ENCODE measurements at places on chromosomes 2 and 18.

- DNase-seq, result no peak
Observed at GRCh38 chr2:19358242-19359020, at the start of gene OSR1. TSS of gene OSR1 (minus strand) at chr2:19358623. CDS start at chr2:19353805, 4,818 bp downstream.

GRCh38 chr18:79631096-79631507 is 48.5 kb upstream of the CTDP1 start:
- no peak for DNase-seq

DNA sequence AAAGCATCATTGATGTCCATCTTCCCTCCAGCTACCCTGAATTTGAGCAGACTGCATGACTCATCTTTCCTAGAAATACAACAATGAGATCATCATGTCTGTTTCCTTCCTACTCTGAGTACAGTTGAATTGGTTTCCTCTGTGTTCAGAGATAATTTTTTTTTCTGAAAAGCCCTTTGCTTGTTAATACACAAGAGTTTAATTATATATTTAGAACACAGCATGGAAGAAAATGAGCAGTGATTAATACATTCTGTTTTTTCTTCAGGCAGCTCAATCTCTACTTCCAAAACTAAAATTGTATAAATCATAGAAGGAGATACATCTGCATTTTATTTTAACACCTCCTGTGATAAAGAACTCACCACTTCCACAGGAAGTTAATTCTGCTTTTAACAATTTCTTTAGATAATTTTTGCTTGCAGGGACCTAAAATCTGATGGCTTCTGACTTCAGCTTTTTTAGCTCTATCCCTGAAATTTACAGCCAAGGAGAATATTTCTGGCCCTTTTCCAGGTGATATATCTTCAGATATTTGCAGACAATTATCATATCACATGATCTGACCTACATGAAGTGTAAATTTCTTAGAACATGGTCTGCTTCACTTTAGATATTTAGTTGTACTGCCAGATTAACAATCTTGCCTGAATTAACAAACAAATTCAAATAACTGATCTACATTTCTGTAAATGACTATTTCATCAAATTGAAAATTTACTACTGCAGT is 249.0 kb downstream of the TRIB2 start:
- no peak for DNase-seq

DNA sequence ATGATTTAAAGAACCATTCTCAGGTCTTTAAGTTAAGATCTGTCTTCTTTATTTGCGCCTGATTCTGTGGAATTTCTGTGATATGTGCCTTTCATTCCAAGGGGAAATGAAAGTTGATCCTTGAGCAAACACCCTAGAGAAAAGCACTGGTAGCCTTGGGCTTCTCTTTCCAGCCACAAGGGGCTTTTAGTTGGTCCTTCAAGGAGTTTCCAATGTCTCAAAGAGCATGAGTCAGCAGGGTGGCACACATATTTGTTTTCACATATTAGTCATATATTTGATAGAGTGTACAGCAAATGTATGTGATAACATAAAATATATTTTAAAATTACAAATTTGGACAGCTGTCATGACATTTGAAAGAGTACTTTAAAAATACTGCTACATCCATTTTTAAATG is 339.5 kb downstream of the TXNL1 start:
- DNase-seq, result no peak

GRCh38 chr2:120219291-120219690 is 3.9 kb downstream of the TMEM185B start:
- no peak for DNase-seq

- no peak for DNase-seq
Observed at GRCh38 chr2:223727562-223727961, 109.8 kb downstream of the AP1S3 start.

DNA sequence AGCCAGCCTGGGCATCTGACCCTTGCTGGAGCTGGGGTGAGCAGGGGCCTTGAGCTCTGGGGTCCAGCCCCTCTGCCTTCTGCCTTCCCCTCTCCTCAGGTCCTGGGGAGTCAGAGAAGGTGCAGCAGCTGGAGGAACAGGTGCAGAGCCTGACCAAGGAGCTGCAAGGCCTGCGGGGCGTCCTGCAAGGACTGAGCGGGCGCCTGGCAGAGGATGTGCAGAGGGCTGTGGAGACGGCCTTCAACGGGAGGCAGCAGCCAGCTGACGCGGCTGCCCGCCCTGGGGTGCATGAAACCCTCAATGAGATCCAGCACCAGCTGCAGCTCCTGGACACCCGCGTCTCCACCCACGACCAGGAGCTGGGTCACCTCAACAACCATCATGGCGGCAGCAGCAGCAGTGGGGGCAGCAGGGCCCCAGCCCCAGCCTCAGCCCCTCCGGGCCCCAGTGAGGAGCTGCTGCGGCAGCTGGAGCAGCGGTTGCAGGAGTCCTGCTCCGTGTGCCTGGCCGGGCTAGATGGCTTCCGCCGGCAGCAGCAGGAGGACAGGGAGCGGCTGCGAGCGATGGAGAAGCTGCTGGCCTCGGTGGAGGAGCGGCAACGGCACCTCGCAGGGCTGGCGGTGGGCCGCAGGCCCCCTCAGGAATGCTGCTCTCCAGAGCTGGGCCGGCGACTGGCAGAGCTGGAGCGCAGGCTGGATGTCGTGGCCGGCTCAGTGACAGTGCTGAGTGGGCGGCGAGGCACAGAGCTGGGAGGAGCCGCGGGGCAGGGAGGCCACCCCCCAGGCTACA is 3.8 kb downstream of the EMILIN1 start:
- DNase-seq, result no peak

DNA sequence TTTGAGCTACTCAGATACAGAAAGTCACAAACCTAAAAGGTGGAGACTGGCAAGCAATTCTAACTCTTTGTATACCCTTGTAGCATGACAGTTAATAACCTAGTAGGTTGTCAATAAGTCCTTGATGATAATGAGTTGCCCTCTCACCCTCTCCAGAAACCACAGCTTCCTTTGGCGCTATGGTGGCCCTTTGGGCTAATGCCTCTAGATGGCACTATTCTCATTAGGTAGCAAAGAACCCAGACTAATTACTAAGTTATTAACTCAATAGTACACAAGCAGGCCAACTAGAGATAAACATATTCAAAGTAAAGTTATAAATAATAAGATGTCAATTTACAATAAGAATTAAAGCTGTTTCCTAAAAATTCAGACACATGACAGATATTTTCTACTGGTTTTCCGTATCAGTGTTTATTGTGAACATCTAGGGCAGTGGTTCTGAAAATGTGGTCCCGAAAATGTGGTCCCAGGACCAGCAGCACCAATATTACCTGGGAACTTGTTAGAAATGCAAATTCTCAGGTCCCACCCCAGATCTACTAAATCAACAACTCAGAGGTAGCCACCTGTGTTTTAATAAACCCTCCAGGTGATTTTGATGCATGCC is 41.1 kb downstream of the LDAH start:
- no peak for DNase-seq

DNA sequence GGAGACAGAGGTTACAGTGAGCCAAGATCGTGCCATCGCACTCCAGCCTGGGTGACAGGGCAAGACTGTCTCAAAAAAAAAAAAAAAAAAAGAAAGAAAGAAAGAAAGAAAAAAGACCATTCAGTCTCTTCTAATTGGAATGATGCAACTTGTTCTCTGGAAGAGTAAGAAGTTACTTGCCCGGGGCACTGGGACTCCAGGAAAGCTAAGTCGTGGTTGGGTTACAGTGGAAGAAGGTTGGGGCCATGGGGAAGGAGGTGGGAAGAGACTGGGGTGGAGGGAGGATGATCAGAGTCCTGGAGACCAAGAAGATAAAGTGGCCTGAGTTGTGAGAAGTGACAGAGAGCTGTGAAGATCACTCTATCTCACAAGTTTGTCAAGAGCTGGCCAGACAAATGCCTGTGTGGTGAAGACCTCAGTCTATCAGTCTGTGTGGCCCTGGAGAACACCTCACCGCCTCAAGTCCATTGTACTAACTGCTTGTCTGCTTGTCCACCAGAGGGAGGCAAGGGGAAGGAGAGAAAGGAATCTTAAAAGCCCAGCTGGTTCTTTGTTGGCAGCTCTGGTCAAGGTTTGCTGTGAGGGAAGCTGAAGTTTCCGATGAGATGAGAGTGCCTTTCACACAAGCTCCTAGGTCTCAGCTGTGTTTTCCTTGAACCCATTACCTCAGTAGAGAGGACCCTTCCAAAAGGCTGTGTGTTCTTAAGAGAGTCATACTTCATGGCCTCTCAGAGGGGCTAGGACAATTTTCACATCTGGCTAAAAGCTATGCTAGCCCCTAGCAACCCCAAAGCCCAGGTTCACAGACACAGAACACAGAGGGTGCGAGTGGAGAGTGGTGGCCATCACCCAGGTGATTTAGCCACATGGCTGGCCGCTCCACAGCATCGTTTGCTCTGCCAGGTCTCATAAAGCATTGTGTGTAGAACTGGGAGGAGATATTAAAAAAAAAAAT is 72.0 kb upstream of the TMEM178A start:
- DNase-seq, result no peak

GRCh38 chr2:161484061-161484460 is 68.0 kb downstream of the TBR1 start:
- no peak for DNase-seq

- DNase-seq, result no peak
Observed at GRCh38 chr2:72937356-72937669, 20.0 kb downstream of the EMX1 start.

DNA sequence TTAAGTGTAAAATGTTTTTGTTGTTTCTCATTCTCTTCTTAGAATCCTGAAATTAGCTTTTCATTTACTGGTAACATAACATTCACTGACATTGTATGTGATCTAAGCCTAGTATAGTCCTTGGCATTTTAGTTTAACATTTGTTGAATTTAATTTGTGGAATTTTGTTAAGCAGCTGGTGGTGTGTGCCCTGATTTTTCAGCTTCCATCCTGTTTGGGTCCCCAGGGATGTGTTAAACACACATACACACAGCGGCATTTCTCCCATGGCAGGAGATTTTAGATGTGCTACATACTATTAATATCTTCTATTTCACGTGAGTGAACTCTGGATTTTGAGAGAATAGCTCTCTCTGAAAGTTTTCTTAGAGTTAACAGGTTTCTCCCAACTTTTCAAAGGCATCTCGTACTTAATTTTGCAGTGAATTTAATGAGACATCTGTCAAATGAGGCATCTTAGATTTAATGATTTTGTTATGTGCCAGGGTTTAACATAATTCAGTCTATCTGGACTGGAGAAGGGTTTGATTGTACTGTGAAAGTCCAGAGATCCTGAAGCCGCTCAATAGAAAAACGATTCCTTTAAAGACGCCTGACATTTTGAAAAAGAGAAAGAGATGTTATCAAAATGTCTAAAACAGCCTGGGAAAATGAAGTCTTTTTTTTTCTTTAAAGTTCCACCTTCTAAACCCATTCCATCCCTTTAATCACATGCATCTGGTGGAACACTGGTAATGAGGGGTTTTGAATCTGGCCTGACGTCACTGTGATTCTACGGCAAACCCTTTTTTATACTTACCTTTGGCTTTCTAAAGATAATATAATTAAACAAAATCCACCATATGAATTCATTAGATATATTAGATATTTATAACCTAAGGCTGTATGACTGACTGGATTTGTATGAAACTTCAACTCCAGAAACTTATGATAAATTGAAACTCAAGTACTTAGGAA is 6.8 kb downstream of the PHLPP1 start:
- DNase-seq, result no peak

- no peak for DNase-seq
Observed at GRCh38 chr2:10504370-10504993, 56.4 kb upstream of the ODC1 start.

DNA sequence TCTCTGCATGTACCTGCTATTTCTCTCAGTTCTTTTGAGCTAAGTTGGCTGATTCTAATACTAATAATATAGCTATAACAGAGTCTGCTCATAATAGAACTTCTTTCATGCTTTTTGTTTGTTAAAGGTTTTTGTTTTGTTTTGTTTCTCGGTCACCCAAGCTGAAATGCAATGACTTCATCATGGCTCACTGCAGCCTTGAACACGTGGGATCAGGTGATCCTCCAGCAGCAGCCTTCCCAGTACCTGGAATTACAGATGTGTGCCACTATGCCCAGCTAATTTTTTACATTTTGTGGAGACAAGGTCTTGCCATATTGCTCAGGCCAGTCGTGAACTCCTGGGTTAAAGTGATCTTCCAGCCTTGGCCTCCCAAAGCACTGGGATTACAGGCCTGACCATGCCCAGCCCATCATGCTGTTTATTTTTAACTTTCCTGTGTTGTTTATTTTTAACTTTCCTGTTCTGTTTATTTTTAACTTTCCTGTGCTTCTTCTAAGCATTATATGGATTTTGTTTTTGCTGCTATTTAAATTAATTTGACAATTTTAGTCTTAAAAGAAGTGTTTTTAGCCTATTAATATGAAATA is 763.8 kb upstream of the CDH7 start:
- DNase-seq, result no peak

DNA sequence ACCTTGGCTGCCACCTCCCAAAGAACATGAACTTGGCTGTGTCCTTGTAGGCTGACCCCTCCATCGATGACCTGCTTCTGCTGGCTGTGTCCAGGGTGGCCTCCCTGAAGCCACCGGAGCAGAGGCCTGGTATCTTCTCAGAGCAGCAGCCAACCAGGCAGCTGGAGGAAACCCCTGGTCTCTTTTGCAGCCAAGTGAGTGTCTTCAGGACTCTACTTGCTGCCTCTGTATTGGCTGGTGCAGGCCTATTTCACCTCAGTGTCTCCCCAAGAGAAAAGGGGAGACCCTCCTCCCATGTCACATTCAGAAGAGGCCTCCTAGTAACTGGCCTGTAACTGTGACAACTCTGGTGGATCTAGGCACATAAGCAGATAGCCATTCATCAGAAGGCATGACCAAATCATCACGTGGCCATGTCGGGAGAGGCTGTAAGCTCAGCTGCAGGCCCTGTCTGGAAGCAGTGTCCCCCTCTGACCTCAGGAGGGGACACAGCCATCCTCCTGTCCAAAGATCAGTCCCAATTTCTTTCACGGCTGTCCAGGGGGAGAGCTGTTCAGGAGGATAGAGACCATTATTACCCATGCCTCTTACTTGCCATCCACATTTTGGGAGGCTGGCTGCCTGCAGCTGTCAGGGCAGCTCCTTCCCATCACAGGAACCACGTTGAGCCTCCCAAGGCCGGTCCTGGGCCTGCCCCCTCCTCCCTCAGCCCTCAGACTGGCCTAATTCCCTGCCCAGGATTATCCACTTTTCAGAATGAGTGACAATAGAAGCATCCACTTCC is 20.9 kb upstream of the ROCK2 start:
- no peak for DNase-seq

DNA sequence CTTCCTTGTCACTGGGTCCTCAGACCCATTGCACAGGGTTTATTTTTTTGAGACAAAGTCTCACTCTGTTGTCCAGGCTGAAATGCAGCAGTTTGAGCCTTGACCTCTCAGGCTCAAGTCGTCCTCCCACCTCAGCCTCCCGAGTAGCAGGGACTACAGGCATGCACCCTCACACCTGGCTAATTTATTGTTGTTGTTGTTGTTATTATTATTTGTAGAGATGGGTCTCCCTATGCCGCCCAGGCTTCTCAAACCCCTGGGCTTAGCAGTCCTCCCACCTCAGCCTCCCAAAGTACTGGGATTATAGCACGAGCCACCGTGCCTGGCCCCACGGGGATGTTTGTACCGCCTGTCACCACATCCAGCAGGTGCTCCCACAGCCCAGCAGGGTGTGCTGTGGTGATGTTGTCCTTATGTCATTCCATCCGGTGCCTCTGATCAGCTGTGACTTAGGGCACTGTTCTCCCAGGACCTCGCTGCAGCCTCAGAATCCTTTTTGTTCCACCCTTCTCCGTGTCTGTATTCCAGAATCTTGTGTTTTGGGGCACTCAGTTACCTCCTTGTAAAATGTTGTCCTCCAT is 182.3 kb downstream of the INO80D start:
- no peak for DNase-seq

- no peak for DNase-seq
Observed at GRCh38 chr2:53987336-53987921, 16.6 kb upstream of the PSME4 start.

- DNase-seq, result no peak
Observed at GRCh38 chr2:105082107-105082506, 44.2 kb downstream of the MRPS9 start.
